ENCODE measurements at places on chromosomes 1 and 21.

DNA sequence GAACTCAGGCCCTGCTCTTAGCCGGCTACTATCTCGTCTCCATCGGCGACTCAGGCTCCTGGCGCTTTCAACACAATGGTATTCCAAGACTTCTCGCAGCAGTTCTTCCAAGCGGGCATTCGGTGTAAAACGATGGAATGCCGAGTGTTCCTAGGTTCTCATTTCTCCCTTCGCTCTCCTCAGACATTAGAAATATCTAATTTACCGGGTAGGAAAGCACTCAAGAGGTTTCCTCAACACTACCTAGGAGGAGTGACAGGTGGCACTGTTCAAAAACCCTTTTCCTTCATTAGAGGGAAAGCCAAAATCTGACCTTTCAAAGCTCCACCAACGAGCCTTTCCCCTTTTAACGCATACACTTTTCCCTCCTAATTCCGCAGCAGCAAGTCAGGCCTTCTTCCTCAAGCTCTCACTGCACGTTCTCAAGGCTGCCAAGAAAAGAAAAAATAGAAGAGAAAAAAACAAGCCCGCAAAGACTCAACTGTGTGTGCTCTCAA lies 601 bp downstream of the UBE2G2 start:
- no peak for DNase-seq

GRCh38 chr1:11138952-11139351 lies 39.3 kb upstream of the EXOSC10 start:
- DNase-seq: no peak

GRCh38 chr1:35656148-35656862 lies 15.0 kb upstream of the PSMB2 start:
- no peak for DNase-seq

- DNase-seq: no peak
Measured at GRCh38 chr21:14677639-14678179, 131.6 kb upstream of the SAMSN1 start.

GRCh38 chr1:32918179-32918578 lies 17.0 kb upstream of the TMEM54 start:
- DNase-seq: no peak

DNA sequence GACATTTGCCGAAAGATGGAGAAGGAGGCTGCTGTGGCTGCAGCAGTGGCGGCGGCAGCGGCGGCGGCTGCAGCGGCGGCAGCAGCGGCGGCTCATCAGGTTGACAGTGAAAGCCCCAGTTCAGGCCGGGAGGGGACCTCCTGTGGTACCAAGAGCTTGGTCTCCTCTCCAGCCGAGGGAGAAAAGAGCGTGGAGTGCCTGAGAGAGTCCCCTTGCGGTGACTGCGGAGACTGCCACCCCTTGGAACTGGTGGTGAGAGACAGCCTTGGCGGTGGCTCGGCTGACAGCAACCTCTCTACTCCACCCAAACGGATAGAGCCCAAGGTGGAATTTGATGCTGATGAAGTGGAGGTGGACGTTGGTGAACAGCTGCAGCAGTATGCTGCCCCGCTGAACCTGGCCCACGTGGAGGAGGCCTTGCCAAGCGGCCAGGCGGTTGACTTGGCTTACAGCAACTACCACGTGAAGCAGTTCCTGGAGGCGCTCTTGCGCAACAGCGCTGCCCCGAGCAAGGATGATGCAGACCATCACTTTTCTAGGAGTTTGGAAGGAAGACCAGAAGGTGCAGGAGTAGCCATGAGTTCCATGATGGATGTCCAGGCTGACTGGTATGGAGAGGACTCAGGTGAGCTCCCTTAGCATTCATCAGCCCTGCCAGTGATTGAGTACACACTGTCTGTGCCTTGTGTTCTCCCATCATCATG lies 6.3 kb downstream of the ZBTB8B start:
- no peak for DNase-seq

All from progenitor cell of endocrine pancreas (in vitro differentiated cells).